Activated CD4-positive, CD25-positive, alpha-beta regulatory T cell treated with anti-CD3 and anti-CD28 coated beads, Interleukin-2, amount 50 U/mL, for 16 hours (primary cell): ENCODE measurements at places on chromosomes 4 and X.

- no peak for DNase-seq
Measured at GRCh38 chr4:180794333-180794732, 1448.9 kb upstream of the TENM3 start.

- no peak for DNase-seq
Measured at GRCh38 chrX:8988446-8988845, 45.5 kb downstream of the FAM9B start.

DNA sequence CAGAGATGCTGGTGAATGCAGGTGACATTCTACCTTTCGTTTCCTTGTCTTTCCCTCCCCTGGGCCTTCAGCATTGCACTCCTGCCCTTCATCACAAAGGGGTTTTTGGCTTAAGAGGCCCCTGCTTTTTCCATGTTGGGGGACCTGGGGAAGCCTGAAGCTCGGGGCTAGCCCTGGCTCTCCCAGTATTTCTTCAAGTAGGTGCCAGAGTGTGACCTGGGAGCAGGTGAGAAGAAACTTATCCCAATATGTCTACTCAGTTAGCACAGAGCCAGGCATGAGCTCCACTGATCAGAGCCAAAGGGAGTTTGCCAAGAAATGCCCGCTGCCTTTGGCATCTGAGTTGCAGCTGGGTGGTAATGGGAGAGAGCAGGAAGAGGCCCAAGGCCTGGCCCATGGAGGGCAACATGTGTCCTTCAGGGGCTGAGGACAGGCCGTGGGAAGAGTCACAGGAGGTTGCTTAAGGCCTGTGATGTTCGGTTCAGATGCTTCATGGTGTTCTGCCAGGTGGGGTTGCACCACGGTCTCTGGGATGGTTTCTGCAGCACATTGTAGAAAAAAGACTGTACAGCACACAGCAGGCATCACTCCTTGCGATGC, 7.6 kb downstream of the PRRG3 start:
- DNase-seq, result no peak

DNA sequence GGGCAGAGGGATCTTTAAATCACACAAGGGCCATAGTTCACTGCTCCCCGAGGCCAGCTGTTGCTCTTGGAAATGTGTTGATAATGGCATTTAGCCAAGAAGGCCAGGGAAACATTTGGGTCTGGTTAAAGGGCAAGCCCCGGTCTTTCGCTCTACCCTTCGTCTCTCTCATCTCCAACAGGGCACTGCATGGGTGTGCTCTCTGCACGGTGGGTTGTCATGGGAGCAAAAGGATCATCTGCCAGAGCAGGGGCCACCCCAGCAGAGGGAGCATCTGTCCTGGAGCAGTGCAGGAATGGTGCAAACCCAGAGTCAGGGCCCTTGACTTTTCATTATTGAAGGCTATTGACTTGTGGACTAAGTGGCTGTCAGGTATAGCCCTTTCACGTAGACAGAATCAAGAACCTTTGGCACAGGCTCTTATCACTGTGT, 22.7 kb upstream of the PGRMC2 start:
- no peak for DNase-seq

DNA sequence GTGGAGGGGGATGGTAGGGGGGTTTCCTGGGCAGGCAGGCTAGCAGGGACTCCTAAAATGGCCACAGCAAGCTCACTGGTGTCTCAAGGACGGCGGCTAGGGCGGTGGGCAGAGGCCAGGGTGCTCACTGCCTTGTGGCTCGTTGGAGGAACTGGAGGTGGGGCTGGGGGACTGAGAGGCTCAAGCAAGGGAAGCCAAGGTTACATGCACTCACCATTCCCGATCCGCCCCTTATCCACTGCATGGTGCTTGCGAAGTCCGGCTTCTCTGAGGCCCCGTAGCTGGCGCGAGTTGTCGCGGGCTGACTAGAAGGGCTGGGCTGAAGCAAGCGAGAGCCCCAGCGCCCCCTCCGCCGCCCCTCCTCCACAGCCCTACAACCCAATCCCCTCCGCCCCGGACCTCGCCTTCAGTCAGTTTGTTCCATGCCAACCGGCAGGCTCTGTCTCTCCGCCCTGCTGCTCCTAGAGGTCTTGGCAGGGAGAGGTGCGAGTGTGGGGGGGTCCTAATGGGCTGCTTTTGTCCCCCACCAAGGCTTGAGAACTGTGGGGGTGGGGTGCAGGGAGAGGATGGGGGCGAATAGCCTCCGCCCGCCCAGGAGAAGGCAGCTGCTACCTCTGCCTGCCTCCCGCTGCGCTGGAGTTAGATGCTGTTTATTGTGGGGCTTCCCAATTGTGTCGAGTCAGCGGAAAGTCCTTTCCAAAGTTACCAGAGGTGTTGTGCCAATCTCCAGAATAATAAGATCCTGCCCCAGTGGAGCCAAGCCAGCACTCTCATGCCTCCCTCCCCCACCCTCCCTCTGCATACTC, at the start of gene ARHGEF9:
ARHGEF9 (minus strand) TSS at position 313 of the 806 bp plus-strand sequence; CDS start at position 244, 69 bp downstream.
- no peak for DNase-seq

- no peak for DNase-seq
Measured at GRCh38 chrX:636981-637659, 6.5 kb downstream of the SHOX start.

DNA sequence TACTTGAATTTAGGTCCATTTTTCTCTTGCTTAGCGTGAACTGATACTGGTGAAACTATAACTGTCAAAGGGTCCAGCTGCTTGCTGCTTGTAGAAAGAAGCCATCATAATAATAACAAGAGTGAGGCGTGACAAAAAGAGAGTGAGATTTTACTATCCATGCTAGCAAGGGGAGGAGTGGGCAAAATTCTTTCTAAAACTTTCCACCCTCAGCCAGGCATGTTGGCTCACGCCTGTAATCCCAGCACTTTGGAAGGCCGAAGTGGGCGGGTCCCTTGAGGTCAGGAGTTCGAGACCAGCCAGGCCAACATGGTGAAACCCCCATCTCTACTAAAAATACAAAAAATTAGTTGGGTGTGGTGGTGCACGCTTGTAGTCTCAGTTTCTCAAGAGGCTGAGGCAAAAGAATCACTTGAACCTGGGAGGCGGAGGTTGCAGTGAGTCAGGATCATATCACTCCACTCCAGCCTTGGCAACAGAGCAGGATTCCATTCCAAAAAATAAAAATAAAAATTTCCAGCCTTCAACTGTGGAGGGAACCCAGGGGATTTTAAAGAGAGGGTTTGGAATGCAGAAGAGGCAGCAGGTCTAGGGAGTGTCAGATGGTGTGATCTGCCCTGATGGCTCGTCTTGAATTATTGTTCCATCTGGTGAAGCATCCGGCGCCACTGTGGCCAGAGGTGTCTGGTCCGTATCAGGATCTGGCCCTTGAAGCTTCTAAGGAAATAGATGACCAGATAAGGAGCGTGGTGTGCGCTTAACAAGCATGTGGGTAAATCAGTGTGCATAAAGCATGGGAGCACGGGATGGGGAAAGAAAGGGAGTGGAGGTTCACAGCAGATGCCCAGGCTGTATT, 51.8 kb downstream of the LRP2BP start:
- no peak for DNase-seq

GRCh38 chr4:165060938-165061337, 7.3 kb downstream of the TRIM75 start:
- no peak for DNase-seq

DNA sequence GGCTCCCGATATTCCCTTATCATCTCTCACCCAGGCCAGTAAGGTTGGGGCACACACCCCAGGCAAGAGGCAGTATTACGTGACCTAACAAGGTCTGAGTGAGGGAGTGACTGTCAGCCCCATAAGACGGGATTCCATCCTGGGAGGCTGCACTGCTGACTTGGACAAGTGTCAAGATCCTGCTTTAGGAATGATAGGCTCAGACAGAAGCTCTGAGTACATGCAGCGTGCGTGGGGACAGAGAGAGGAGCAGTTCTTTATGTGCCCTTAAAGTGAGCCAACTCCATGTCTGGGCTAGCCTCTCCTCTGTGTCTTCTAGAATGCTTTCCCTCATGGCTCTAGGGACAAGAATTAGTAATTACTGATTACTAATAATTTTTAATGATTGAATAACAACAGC, 142.2 kb upstream of the PRPS2 start:
- DNase-seq, result no peak

DNA sequence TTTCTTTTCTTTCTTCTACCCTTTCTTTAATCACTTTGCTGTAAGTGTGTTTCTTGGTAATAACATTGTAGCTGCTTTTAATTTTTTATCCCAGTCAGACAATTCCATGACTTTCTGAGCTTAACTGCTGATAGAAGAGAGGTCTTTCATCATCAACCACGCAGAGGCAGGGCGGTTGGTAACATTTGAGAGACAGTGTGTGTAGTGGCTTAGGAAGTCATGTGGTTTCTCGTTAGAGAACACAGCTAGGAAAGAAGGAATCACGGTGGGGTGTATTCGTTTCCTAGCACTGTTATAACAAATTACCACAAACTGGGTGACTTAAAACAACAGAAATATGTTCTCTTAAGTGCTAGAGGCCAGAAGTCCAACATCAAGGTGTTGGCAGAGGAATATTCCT, 11.5 kb downstream of the PRPS2 start:
- no peak for DNase-seq

DNA sequence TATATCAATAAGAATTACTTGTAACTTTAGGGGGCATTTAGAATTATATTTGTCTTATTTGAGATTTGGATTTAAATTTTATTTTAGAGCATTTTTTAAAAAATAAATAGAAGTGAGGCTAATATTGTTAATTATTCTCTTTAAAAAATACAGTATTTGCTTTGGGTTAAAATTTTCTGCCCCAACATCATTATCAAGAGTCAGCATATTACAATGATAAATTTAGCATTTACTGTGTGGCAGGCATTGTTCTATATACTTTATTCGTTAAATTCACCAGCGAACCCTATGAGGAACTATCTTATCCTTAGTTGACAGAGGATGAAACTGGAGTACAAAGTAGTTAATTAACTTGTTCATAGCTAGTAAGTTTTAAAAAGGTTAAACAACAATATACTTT, 34.0 kb downstream of the UBE2K start:
- no peak for DNase-seq

DNA sequence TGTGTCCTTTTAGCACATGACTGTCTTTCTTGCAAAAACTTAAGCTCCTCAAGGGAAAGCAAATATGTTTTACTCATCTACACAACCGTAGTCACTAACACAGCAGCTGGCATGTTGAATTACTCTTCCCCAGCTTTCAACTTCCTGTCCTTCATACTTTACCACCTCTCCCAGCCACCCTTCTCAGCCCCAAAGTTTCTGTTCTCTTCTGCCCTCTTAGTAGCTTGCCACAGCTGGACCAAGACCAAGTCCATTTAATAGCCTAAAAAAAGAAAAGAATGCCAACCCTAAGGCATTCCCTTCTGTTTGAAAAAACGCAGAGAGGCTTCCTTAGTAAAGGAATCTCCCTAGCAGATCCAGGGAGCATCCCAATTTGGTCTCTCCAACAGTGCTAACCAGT, 36.8 kb downstream of the SRPX2 start:
- no peak for DNase-seq
